ENCODE measurements at places on chromosomes 2 and 18.

DNA sequence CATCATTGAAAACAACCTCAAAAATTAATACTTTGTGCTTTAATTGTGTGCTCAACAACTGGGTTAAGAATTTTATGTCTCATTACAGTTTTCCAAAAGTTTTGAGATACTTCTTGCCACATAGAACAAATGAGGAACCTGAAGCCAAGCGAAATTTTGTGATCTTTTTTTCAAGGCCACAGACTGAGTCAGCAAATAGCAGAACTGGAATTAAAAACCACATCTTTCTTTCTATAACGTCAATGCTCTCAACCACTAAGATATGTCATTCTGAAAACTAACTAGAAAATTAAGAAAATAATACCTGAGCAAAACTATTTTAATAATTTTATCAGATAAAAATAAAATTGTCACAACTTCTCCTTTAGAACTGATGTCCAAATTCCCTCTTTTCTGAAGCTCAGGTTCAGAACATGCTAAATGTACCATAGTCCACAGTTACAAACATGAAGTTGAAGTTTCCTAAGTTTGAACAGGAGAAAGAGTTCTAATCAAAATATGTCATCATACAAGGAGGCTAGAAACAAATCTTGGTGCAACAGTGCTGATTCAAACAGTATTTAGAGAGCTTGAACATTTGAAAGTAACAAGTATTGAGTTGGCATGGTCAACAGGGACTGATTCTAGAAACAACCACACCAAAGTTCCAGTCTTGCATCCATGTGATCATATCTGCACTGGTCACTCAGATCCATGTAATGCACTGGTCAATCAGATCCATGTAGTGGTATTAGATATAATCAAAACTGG, 27.6 kb upstream of the CALCRL start:
- no peak for DNase-seq

DNA sequence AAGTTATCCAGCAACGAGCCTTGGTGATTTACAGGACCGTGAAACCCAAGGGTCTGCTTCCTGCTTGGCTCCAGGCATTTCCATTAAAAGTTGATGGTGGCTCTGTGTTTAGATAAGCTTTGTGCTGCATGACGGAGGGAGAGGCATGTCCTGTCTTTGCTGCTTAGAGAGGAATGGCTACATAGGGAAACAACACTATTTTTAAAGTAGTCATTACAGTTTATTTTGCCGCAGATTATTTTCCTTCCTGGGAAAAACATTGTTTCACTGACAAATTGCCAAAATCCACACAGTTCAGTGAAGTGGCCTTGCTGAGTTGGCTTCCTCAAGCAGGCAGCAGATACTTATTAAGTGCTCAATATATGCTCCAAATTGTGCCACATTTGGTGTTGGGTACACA, 98.5 kb downstream of the THSD7B start:
- no peak for DNase-seq

GRCh38 chr18:8752329-8752728, 47.0 kb downstream of the MTCL1 start:
- DNase-seq, result no peak

DNA sequence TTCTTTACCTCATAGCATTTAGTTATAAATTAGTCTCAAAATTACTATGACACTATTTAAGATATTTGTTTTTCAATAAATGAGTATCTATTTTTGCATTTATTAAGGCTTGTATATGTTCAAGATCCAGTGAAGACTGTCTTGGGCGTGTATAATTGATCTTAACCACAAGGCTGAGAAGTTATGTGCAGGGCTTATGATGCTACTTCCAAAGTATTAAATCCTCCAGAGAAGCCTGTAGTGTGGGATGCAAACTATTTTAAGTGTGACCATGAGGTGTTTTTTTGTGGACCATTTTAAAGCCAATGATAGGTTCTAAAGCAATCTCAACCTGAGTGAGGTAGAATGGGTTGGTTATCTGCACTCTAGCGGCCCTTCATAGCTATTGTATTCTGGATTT, 219.9 kb downstream of the ZNF407 start:
- DNase-seq, result no peak

GRCh38 chr2:86157009-86157556, 38.2 kb downstream of the IMMT start:
- DNase-seq, result no peak

GRCh38 chr2:207397917-207398655, 131.7 kb upstream of the CREB1 start:
- DNase-seq, result no peak

- DNase-seq, result no peak
These were observed 16.7 kb downstream of the COLEC11 start for GRCh38 chr2:3611589-3611988.

- peak; percentile 58 for DNase-seq
These were observed 51.1 kb downstream of the RTN4 start for GRCh38 chr2:54999182-54999581.

DNA sequence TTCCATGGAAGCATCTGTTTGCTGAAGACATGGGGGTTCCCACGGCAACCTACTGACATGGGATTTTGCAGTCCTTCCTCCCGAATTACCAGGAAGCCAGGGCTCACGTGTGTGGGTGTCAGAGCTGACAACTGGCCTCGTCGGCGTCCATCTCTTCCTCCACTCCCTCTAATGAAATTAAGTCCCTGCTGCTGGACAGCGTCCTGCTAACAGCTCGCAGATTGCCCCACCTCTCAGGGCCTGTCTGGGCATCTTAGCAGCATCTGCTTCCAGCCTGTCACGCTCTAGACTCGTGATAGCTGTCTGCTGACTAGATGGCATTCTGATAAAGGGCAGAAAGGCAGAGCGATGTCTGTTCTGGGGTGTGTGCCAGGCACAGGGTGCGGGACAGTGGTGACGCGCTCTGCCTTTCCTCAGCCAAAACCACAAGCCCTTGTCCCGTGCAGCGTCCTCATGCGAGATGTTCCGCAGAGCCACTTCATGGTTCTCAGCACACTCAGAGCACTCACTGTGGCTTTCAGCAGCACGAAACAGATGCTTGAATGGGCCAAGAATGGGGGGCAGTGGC, 161.1 kb downstream of the ARL4C start:
- DNase-seq, result peak; percentile 40

- no peak for DNase-seq
These were observed 42.8 kb upstream of the PTMA start for GRCh38 chr2:231665245-231666170.

GRCh38 chr2:18837240-18837639, 247.9 kb upstream of the NT5C1B start:
- DNase-seq, result no peak

DNA sequence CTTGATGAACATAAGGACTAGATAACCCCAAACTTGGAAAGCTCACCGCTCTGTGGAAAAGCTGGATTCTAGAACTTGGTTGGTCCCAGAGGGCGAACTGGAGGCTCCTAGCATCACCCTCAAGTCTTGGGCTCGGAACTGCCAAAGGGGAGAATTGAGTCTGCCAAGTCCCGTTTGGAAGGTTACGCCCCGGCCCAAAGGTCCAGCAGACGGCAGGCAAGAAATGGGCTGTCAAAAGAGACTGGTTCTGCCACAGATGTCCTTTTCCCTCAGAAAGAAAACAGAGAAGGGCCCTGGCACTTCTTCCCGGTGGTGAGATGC, 182.2 kb downstream of the ANAPC1 start:
- DNase-seq, result no peak

GRCh38 chr2:18605115-18605514, 15.7 kb upstream of the NT5C1B start:
- no peak for DNase-seq

DNA sequence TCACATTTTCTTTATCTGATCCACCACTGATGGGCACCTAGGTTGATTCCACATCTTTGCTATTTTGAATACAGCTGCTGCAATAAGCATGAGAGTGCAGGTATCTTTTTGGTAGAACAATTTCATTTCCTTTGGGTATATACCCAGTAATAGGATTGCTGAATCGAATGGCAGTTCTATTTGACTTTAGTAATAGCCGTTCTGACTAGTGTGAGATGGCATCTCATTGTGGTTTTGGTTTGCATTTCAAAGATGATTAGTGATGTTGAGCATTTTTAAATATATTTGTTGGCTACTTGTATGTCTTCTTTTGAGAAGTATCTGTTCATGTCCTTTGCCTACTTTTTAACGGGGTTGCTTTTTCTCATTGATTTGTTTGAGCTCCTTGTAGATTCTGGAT, 72.3 kb downstream of the CCDC138 start:
- no peak for DNase-seq

DNA sequence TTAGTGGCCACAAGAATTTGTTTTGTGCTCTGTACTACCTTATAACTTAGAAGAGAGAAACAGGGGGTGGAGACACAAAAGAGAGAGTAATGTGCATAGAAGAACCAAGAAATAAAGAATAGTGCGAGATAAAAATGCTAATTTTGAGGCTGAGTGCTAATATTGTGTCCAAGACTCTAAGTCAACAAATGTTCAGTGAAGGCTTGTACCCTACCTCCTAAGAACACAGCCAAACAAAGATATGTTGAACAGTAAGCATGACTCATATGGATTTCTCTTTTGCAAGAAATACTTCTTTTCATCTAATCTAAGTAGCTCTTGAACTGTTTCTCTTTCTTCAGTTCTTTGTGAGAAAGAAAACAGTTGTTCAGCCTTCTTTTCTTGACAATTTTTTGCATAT, 45.2 kb downstream of the GAREM1 start:
- DNase-seq, result no peak

DNA sequence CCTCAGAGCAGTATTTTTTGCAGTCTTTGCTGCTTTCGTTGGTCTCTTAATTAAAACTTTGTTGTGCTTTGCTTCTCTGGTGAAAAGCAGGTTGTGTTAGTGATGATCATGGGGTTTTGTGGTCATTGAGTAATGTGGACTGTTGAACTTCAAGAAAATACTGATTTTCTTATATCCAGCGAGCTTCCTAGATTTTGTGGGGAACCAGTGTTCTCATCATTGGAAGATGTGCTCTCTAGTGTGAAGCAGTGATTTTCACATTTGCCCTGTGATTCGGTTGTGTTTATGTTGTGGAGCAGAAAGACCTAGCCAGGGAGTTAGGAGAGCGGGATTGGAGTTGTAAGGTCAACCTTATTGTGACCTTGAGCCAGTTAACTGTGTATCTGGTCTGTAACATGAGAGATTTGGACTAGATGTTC, 12.4 kb downstream of the ASAP2 start:
- no peak for DNase-seq

DNA sequence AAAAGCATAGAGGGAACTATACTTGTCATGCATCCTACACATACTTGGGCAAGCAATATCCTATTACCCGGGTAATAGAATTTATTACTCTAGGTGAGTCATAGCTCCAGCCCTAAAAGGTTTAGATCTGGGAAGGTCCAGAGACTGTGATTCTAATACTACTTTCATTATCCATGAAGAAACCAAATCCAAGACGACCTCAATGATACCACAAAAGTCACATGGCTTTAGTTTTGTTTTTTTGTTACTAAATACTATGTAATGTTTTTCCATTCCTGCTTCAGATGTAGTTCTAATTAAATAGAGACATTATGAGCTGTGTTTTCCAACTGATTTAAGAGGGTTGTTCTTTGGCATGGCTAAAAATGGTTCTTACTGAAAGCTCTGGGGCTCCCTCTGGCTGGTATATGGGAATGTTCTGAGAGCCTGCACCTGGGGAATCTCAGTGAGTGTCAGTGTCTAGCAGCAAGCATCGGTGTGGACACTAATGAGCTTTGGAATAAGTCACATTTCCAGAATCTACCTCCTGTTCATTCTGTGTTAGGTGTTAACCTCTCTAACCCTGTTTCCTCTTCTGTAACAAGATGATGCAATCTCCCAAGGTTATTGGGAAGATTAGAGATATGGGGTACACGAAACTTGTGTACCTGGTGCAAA, 20.5 kb upstream of the IL1RL2 start:
- no peak for DNase-seq

DNA sequence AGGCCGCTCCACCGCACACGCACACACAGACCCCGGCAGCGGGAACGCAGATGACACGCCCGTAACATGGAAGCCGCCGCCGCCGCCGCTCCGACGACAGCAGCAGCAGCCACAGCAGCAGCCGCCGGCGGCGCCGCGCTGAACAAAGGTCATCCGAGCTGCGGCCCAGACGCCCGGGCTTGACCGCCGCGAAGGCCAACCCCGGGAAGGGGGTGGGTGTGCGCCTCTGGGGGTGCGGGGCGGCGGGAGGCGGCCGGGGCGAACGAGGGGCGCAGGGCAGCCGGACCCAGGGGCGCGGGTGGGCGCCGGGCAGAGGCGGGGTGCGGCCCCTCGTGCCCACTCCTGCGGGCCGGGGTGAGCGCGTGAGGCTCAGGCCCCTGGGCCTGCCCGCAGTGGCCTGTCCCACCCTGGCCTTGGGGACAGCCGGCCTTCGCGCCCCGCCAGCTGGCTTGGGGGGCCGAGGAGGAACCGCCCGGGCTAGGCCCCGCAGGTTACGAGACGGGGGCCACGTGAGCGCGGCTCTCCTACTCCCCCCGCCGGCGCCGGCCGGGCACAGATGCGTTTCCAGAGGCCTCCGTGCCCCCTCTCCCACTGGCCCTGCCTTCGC, 1.0 kb upstream of the ZNF532 start:
- DNase-seq, result no peak

- no peak for DNase-seq
These were observed 18.1 kb downstream of the CYP1B1 start for GRCh38 chr2:38057651-38058410.

- no peak for DNase-seq
These were observed 25.9 kb upstream of the RESP18 start for GRCh38 chr2:219358170-219359075.

- no peak for DNase-seq
These were observed 147.7 kb downstream of the TSN start for GRCh38 chr2:121903037-121903689.

- no peak for DNase-seq
These were observed 250.2 kb downstream of the LRRTM1 start for GRCh38 chr2:80054346-80054675.

DNA sequence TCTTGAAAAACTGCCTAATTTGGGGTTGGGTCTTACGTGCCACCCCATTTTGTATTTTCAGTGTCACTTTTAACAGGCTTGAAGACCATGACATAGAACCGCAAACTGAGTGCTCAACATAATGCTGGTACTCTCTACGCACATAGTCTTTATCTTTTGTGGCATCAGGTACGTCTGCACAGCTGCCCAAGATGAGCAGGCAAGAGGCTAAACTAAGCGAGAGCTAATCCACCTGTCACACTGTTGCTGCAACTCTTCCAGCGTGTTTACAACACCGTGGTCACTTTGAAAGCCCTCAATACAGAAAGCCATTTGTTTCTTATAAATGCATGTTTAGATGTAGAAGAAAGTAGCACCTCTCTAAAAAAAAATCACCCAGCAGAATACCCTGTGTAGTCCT, 270.0 kb upstream of the TCF4 start:
- DNase-seq, result no peak

- DNase-seq, result no peak
These were observed 491 bp upstream of the SGO2 start for GRCh38 chr2:200525551-200525881.

- no peak for DNase-seq
These were observed 189.9 kb downstream of the CD226 start for GRCh38 chr18:69757733-69758132.

DNA sequence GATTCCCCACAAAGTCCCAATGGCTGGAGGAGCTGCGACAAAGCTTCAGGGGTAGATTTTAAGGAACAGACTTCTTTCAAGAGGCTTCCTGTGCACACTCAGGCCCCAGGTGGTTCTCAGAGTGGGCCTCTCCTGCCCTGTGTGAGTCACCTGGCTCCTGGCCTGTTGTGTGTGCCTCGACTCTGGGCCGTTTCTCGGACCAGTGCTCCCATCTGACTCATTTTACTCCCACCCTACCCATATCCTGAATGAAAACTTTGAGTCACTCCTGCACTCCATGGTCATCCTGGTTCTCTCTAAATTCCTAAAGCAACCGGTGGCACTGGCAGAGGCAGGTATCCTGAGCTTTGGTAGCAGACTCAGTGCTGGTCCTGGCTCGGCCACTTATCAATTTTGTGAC, 84.1 kb downstream of the CELF4 start:
- no peak for DNase-seq

Data from fibroblast of skin of left quadriceps (primary cell).